Endothelial cell of umbilical vein (primary cell): ENCODE measurements at places on chromosomes 12 and 14. TPM values are rescaled to one million over a fixed set of nuclear protein-coding genes. Genes with fewer than 3 reads are reported as not detected.

DNA sequence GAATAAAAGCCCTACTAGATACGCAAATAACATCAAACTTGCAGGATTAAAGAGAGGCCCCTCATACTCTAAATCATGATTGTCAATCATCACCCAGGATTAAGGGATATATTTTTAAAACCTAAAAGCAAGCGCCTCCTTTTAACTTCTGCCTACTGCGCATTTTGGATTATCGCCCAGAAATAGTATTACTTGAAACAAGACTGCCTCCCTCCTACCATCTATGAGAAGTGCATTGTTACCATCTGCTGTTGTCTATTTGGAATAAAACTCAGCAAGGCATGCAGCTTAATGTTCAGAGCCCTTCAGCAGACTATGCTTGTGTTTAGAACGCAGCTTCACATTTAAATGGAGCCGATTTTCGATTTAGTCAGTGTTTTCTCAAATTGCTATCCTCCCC is 79.6 kb downstream of the EXOC5 start:
- H3K36me3 ChIP-seq = no peaks in the 10 kb centered on the region
- H3K4me1 ChIP-seq = no peaks in the 10 kb centered on the region
- H3K27me3 ChIP-seq = peaks cover 19% of the 10 kb centered on the region
- H3K27ac ChIP-seq = no peak overlapping the region
- no peak for DNase-seq

- no peak overlapping the region for H3K27ac ChIP-seq
- H3K27me3 ChIP-seq = no peaks in the 10 kb centered on the region
- H3K4me1 ChIP-seq = no peaks in the 10 kb centered on the region
- DNase-seq = no peak
- H3K4me3 ChIP-seq = no peak overlapping the region
- H3K36me3 ChIP-seq = no peaks in the 10 kb centered on the region
These were observed 18.4 kb upstream of the CFL2 start for GRCh38 chr14:34732802-34733201.

DNA sequence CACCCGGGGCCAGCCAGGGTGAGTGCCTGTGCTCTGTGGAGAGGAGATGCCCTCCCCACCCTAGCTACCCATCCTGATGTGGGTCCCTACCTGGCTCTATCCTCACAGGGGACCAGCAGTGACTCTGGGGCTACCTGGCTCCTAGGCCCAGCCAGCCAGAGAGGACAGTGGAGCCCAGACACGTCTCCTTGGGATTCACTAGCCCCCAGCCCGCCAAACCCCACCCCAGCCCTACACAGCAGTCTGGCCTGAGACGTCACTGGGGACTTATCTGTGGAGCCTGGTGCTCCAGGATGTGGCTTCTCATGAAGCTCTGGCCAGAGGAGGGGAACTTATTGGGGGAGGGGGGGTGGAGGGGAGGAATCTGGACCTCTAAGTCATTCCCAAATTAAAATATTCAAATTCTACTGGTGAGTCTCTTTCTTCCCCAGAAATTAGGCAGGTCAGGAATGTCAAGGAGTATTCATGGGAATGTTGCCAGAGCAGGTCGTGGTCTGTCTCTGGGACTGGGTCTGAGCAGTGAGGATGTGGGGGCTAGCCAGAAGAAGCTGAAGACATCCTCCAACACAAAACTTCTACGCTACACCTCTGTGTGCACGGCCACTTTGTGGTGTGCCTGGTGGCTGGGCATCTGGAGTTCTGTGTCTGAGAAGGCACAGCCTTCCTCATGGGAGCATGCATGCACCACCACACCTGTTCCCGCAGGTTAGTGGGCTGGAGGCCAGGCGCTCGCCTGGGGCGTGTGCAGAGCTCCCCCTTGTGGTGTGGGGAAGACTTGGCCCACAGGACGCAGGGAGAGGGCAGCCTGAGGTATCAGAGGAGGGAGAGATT is 2.7 kb downstream of the CMTM5 start:
- H3K27ac ChIP-seq = no peak overlapping the region
- DNase-seq = peak; percentile 34
- no peak overlapping the region for H3K4me3 ChIP-seq
- H3K36me3 ChIP-seq = no peaks in the 10 kb centered on the region

DNA sequence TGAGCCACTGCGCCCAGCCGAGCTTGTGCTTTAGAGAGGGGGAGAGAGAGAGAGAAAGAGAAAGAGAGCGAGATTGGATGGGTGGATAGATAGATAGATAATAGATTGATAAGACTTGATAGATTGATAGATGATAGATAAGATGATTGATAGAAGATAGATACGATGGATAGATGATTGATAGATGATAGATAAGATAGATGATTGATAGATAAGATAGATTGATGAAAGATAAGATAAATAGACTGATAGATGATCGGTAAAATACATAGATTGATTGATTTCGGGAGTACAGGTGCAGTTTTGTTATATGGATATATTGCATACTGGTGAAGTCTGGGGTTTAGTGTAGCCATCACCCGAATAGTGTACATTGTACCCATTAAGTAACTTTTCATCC is 65.9 kb downstream of the SPRING1 start:
- no peak overlapping the region for H3K27ac ChIP-seq
- DNase-seq = no peak
- H3K4me1 ChIP-seq = peaks cover 6% of the 10 kb centered on the region
- no peak overlapping the region for H3K4me3 ChIP-seq
- H3K27me3 ChIP-seq = no peaks in the 10 kb centered on the region

GRCh38 chr12:30826276-30826675 is 71.5 kb upstream of the CAPRIN2 start:
- no peak overlapping the region for H3K4me3 ChIP-seq
- no peak overlapping the region for H3K27ac ChIP-seq
- H3K27me3 ChIP-seq = peaks cover 20% of the 10 kb centered on the region
- H3K4me1 ChIP-seq = peaks cover 6% of the 10 kb centered on the region
- no peak for DNase-seq

GRCh38 chr12:71599210-71599609 is 64.4 kb downstream of the ZFC3H1 start:
- H3K27me3 ChIP-seq = peaks cover 2% of the 10 kb centered on the region
- H3K4me3 ChIP-seq = no peak overlapping the region
- H3K4me1 ChIP-seq = no peaks in the 10 kb centered on the region
- no peak for DNase-seq
- H3K27ac ChIP-seq = no peak overlapping the region

DNA sequence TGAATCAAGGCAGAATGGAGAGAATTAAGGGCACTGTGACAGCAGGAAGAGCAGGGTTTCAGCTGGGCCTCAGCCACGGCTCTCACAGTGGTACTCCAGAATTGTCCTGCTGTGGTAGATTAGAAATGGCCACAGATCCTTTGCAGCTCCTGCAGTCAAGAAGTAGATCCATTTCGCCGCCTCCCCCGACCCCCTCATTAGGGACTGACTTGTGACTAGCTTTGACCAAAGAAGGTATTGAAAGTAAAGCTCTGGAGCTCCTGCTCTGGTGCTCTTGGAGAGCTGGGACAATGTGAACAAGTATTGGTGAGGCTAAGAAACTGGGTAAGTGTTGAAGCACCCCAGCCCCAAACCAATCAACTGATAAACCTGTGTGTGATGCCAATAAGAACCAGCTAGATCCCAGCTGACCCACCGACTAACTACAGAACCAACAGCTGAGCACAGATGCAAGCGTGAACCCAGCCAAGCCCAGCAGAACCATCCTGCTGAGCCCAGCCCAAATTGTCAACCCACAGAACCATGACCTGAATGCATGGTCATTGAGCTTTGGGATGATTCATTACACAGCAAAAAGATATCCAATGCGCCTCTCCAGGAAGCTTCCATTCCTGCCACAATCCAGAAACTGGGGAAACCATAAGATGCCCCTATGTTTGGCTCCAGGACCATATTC is 50.7 kb downstream of the JAG2 start:
- peaks cover 3% of the 10 kb centered on the region for H3K27me3 ChIP-seq
- no peak overlapping the region for H3K27ac ChIP-seq
- no peaks in the 10 kb centered on the region for H3K4me1 ChIP-seq
- no peak overlapping the region for H3K4me3 ChIP-seq
- DNase-seq = no peak
- no peaks in the 10 kb centered on the region for H3K36me3 ChIP-seq

DNA sequence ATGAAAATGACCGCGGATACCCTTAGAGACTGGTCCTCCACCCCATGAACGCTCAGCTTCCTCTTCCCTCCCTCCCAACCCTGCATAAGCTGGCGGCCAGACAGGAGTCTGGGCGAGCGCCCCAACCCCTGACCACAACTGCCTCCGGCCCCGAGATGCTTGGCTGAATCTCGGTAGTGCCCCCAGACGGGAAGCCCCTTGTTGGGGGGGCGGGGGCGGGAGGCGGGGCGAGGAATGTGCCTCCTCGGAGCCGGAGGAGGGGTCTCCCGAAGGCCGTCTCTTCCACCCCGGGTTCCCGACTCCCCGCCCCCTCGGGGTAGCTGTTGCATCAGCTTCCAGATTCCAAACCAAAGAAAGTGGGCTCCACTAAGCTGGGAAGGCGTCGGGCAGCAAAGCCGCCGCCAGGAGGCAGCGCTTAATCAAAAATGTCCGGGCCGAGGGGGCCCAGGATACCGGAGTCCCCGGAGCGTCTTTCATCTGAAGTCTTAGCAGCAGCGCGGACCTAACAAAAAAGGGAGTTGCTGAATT is 7.1 kb upstream of the MRPL52 start:
- H3K4me3 ChIP-seq = peak overlapping the region; percentile 32
- H3K4me1 ChIP-seq = peaks cover 47% of the 10 kb centered on the region
- H3K27ac ChIP-seq = peak overlapping the region; percentile 68
- H3K27me3 ChIP-seq = no peaks in the 10 kb centered on the region
- H3K36me3 ChIP-seq = no peaks in the 10 kb centered on the region
- peak; percentile 91 for DNase-seq

DNA sequence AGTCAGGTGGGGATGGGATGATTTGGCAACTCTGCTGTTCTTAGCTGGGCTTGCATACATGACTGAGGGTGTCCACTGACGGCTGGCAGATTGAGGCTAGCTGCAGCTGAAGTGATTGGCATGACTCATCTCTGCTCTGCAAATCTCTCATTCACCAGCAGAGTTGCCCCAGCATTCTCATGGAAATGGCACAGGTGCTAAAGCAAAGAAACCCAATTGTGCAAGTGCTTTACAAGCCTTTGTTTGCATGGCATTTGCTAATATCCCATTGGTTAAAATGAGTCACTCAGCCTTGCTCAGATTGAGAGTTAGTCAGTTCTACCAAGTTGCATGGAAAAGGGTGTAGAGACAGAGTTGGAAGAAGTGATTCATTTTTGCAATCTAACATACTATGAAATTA is 389.7 kb upstream of the FAR2 start:
- H3K4me1 ChIP-seq = no peaks in the 10 kb centered on the region
- H3K27ac ChIP-seq = no peak overlapping the region
- no peak for DNase-seq
- H3K4me3 ChIP-seq = no peak overlapping the region

GRCh38 chr14:104517867-104518266 is 61.7 kb upstream of the C14orf180 start:
- DNase-seq = no peak
- H3K4me1 ChIP-seq = no peaks in the 10 kb centered on the region
- H3K27me3 ChIP-seq = no peaks in the 10 kb centered on the region
- H3K4me3 ChIP-seq = no peak overlapping the region

GRCh38 chr12:96099421-96099820 is 64.0 kb upstream of the LTA4H start:
- H3K4me1 ChIP-seq = peaks cover 26% of the 10 kb centered on the region
- H3K36me3 ChIP-seq = no peaks in the 10 kb centered on the region
- no peak for DNase-seq
- H3K27ac ChIP-seq = peak overlapping the region; percentile 16
- no peak overlapping the region for H3K4me3 ChIP-seq

DNA sequence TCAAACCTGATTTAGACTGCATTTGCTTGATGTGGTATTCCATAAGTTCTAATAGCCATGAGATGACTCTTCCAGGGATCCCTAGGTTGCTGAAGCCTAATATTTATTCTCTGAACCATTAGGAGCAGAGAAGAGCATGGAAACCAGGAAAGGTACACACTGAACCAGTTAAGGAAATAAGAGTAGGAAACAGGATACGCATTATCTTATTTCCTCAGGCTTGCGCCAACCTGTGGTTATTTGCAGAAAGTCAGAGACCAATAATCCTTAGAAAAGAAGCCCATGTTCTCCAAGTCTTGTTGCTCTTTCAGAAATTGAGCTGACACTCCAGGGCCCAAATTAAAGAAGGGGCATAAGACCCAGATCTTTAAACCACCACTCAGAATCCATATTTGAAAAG is 41.8 kb upstream of the SMUG1 start:
- no peak overlapping the region for H3K4me3 ChIP-seq
- H3K4me1 ChIP-seq = peaks cover 20% of the 10 kb centered on the region
- DNase-seq = peak; percentile 45
- no peaks in the 10 kb centered on the region for H3K27me3 ChIP-seq
- H3K27ac ChIP-seq = peak overlapping the region; percentile 32
- no peaks in the 10 kb centered on the region for H3K36me3 ChIP-seq

DNA sequence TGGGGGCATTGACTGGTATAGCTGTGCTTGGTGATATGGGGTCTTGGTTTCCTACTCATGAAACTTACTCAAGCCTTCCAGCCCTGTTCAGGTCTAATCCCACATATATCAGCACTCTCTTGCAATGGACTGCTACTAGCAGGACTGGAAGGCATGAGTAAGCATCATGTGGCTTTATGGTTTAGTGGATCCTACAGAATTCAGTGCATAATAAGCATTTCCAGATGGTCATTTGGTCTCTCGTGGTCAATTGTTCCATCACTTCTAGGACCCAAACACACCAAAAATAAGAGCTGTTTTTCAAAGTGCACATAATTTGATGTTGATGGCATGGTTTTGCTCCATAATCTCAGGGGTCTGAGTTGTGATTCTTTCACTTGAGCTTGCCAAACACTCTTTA is 114.4 kb downstream of the LMNTD1 start:
- no peak for DNase-seq
- H3K27ac ChIP-seq = no peak overlapping the region
- H3K36me3 ChIP-seq = no peaks in the 10 kb centered on the region

GRCh38 chr12:26281320-26281719 is 85.9 kb downstream of the SSPN start:
- no peak for DNase-seq
- H3K27ac ChIP-seq = no peak overlapping the region
- H3K27me3 ChIP-seq = no peaks in the 10 kb centered on the region
- H3K4me1 ChIP-seq = peaks cover 3% of the 10 kb centered on the region
- H3K36me3 ChIP-seq = no peaks in the 10 kb centered on the region
- H3K4me3 ChIP-seq = no peak overlapping the region

DNA sequence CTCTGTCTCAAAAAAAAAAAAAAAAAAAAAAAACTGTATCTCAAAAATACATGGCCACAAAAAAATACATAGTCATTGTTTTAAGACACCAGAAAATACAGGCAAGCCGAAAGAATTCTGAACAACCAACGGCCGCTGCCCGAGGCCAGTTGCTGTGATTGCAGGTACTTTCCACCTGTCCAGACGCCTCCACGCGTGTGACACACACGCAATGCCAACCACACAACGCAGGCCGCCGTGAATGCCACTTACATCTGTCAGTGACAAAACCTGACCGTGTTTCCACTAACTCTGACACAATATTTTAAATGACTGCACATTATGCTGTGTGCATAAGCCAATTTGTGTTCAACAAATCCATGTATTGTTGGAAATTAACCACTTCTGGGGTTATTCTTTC is 22.4 kb upstream of the INF2 start:
- no peaks in the 10 kb centered on the region for H3K36me3 ChIP-seq
- no peak overlapping the region for H3K4me3 ChIP-seq
- DNase-seq = no peak
- H3K27ac ChIP-seq = no peak overlapping the region
- H3K4me1 ChIP-seq = peaks cover 4% of the 10 kb centered on the region
- peaks cover 1% of the 10 kb centered on the region for H3K27me3 ChIP-seq

The EFS gene
- 0.13 TPM in 1 of 2 replicates, not detected in the other for total RNA-seq

The GUCY2C gene
- total RNA-seq = not detected in 2 replicates

The CCDC197 gene
- total RNA-seq = not detected in 2 replicates

The PACS2 gene
- total RNA-seq = 80.1 and 86.3 TPM in 2 replicates

The C12orf76 gene
- total RNA-seq = 11.9 and 13.4 TPM in 2 replicates

The CBLN3 gene
- total RNA-seq = 5.0 and 8.6 TPM in 2 replicates

The LMNTD1 gene
- total RNA-seq = not detected in 2 replicates

The PDZRN4 gene
- total RNA-seq = not detected in 2 replicates
